Cortex of kidney (tissue), 1 donor: ENCODE measurements at places on chromosomes 7 and 10.

DNA sequence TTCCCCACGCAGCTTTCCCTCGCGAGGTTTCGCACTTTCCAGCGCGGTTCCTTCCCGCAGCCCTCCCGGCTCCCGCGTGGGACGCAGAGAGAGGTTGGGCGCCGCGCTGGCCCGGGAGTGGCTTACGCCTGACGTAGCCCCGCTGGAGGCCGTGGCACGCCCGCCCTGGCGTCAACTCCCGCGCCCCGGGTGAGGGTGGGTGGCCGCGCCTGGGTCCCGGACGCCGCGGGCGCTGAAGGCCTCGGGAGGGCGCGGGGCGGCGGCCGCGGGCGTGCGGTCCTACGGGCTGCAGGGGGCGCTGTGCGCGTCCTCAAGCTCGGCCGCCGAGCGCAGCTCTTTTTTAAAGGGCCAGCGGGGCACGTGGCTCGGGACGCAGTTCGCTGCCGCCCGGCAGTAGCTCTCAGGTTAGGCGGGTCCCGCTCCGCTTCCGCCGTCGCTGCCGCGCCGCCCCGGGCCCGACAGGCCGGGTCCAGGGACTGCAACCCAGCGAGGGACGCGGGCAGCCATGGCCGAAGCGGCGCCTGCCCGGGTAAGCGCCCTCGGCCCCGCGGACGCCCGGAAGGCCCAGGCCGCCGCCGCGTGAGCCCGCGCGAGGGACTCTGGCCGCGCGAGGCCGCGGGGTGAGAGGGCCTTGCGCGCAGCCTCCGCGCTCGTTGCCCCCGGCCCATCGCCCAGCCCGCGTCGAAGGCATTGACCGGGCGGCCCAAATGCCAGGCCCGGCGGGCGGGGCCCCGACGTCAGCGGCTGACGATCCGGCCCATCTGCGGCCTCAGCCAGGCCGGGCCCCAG lies at the start of gene ZNF783:
TSS of gene ZNF783 (plus strand) at position 368 of the 789 bp plus-strand sequence. CDS start at position 506, 138 bp downstream.
- DNase-seq = no peak

GRCh38 chr7:29147821-29148220 lies 1.5 kb upstream of the CPVL start:
- DNase-seq = no peak

- no peak for DNase-seq
Measured at GRCh38 chr10:122306744-122307143, 35.6 kb downstream of the BTBD16 start.

DNA sequence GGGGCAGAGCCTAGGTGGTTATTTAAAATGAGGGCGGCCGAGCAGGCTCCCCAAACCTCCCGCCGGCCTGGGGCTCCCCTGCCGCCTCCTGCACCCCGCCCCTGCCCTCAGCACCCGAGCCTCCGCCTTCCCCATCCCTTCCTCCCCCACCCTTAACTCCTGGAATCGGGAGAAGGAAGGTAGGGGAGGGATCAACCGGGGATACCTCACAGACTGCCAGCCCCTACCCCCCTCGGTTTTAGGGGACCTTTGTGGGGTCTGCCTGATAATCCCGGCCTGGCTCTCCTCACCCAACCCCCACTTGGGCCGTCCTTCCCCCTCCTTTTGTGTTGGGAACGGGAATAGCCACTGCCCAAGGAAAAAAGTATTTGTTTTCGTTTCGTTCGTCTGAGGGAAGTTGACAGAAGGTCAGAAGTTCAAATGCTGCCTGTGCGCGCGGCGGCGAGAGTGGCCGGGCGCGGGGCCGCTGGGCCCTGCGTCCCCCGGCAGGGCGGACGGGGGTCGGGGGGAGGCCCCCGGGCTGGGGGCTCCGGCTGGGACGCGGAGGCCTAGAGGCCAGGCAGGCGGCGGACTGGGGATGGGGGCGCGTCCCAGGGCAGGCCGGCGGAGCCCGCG lies 2.8 kb downstream of the SHH start:
- no peak for DNase-seq

GRCh38 chr7:36887969-36888368 lies 163.7 kb upstream of the AOAH start:
- no peak for DNase-seq

- no peak for DNase-seq
Measured at GRCh38 chr10:27035163-27035562, 65.1 kb downstream of the ANKRD26 start.

GRCh38 chr10:3235996-3236510 lies 63.5 kb upstream of the PITRM1 start:
- no peak for DNase-seq

- DNase-seq = no peak
Measured at GRCh38 chr10:73798927-73799560, 12.4 kb downstream of the NDST2 start.

DNA sequence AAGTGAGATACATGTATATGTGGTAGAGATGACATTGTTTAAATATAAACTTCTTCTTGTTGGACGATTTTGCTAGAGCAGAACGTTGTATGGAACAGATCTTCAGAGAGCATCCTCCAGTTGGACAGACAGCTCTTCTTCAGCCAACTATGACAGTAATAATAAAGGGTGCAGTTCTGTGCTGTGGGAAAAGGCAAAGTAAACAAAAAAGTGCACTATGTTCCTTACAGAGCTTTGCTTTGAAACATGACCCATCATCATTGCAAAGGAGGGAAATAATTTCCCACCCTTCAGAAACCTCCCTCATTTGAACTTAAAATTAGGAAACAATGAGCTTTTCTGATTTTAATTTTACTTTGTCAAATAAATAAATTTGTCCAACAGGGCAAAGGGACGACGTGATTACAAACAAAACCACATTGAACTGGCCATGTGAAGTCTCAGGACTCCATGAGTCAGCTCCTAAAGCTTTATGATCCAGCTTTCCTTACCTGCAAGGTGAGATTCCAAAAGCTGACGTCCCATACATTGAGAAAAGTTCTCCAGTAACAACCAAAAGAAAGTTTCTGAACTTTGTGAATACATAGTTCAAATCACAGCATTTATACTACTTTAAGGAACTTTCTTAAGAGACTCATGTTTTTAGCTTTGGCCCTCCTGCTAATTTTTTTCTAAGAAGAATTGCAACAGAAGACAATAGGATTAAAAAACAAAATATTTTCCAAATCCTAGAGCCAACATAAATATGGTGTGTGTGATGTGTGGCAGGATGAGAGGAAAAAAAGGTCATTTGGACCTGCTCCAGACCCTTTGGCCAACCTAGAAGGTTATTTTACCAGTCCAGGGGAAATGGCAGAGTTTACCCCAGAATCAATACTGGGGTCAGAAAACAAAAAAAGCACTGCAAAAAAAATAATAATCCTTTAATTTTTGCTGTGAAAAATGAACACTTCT lies 565.4 kb upstream of the NRP1 start:
- no peak for DNase-seq

GRCh38 chr7:36083626-36084380 lies 69.3 kb upstream of the EEPD1 start:
- DNase-seq = no peak

GRCh38 chr10:78543031-78543748 lies 509.5 kb downstream of the RPS24 start:
- DNase-seq = no peak

GRCh38 chr10:132107186-132107948 lies 41.6 kb downstream of the JAKMIP3 start:
- no peak for DNase-seq

GRCh38 chr10:56341612-56342011 lies 19.4 kb downstream of the ZWINT start:
- no peak for DNase-seq

DNA sequence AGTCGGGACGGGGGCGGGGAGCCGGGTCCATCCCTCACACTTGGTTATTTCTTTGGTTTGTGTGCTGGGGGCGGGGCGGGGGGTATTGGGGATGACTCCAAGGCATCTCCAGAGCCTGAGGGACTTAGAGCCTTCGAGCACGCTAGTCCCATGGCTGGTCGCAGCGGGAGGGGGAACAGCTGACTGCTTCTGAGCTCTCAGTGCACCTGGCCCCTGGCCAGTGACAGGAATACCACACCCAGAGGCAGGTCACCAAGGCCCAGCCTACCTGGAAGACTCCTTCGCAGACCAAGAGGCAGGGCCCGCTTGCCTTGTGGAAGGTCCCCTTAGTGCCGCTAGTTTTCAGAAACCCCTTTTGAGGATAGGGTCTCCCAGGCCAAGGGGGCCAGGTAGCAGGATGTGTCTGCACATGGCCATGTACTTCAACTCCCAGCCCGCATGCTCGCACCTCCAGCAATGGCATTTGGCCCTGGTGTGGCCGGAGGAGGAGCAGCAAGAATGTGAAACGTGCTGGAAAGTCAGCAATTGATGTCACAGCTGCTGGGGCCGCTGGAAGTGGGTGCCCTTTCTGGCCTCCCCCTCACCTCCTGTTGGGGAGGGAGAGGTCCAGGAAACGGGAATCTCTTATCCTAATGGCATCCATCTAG lies 40.3 kb downstream of the AGAP3 start:
- no peak for DNase-seq

DNA sequence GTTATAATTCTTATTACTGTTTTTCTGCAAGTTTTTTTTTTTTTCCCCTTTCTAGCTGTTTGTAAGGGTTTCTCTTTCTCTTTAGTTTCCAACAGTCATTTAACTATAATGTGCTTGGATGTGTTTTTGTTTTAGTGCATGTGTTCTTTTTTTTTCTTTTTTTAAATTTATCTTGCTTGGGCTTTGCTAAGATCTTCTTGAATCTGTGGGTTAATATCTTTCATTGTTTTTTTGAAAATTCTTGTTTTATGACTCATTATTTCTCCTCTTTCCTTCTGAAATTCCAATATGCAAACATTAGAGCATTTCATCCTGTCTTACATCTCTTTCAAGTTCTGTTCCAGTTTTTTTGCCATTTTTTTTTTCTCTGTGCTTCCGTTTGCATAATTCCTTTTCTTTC lies 5.7 kb upstream of the HK1 start:
- DNase-seq = no peak

DNA sequence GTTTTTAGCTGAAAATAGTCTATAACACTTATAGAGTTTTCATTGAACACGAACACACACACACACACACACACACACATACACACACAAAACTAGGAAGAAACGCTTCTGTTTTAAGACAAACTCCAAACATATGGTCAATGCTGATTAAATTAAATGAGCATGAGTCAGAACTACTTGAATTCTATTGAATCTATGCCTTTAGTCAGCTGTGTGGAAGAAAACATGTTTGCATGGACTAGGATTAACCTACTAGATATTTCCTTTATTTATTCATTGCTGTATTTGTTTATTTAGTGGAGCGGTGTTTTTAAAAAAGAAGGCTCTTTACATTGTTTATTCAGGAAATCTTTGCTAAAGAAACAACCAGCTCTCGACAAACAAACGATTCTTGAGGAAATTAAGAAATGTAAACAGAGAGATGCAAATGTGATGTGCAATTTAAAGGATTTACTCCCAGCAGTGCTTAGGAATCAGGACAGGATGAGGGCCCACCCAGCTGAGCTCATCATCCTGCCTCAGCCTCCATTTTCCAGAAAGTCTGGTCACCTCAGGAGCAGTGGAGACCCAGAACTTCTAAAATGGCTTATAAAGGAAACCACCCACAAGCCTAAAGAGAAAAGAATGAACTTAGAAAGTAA lies 83.2 kb downstream of the PDE1C start:
- no peak for DNase-seq

- no peak for DNase-seq
Measured at GRCh38 chr10:11610826-11611247, 613 bp downstream of the USP6NL start.

- no peak for DNase-seq
Measured at GRCh38 chr7:139511315-139511714, 12.2 kb upstream of the CLEC2L start.

- DNase-seq = no peak
Measured at GRCh38 chr7:156177422-156178055, 365.3 kb upstream of the SHH start.

DNA sequence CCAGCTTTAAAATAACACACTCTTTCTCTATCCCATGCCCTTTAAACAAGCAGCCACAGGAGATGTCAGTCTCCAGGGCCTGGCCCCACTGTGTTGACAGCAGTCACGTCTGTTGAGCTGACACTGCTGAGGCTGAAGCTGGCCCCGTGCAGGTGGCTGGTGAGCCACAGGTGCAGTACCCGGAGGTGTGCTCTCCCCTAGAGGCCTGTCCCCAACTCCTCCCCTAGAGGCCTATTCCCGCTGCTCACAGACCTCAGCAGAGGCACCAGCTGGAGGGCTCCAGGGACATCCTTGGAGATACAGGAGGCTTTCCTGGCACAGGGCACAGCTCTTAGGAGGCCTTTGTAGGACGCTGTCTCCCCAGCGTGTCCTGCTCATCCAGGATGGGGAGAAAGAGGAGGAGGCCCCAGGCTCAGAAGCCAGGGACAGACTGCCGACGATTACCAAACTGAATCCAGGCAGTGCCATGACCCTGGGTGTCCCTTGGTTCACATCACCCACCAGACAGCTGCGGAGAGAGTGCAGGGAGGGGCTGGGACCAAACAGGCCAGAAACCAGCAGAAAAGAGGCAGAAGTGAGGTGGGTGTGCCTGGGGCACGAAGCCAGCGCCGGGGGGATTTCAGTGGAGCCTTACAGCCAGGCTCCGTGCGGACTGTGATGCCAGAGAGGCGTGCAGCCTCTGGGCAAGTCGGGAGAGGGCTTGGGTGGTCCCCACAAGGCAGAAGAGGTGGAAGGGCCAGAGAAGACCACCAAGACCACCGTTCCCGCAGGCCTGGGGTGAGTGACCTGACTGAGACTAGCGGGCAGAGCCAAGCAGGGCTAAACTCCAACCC lies 18.5 kb upstream of the TTYH3 start:
- no peak for DNase-seq

DNA sequence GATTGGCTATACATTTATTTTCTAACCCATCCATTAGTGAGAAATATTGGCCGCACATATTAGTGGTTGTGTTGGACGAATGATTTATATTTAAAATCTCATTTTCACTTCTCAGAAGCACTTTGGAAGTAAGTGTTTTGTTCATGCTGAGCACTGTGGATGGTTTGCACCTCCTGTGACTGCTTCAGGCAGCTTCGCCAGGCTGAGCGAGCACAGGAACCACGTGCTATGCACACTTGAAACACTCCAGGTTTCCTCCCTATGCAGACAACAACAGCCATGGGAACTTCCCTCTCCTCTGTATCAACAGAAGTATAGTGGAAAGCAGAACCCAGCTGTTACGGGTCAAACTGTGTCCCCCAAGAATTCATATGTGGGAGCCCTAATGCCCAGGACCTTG lies 67.3 kb upstream of the WDR11 start:
- DNase-seq = no peak

DNA sequence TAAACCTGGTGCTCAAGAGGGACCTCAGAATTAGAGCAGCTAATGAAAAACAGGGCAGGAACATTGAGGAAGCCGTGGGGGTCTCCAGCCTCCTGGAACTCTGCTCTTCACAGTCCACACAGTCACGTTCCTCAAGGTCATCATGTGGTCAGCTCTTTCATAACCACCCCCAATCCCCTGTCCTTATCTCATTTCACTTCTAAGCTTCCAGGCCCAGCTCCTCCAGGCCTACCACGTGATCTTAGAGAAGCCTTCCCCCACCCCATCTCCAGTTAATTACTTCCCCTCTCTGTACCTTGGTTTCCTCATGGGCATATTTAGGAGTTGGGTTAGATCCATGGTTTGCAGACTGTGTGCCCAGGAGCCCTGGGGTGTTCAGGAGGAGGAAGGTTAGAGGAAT lies 106.4 kb upstream of the TCF7L2 start:
- no peak for DNase-seq

GRCh38 chr7:99368750-99369389 lies 5.7 kb upstream of the ARPC1B start:
- DNase-seq = no peak
